ENCODE measurements at places on chromosomes 7 and 10. TPM values are rescaled to one million over a fixed set of nuclear protein-coding genes. Genes with fewer than 3 reads are reported as not detected.

DNA sequence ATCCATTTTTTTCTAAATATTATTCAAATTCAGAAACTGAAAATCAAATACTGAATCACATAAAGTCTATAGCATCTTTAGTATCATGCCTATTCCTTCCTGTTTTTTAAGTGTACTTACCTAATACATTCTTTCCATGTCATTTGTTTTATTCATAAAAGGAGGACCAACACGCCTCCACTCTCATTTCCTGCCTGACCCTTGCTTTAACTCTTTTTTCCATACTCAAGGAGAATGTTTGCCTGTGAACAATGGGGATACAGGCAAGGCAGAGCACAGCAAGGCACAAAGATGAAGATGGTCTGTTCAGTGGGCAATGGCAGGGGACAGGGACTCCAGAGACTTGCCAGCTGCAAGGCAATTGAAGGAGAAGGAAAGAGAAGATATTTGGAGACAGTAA is 121.2 kb upstream of the FEZF1 start:
- no peak for DNase-seq

DNA sequence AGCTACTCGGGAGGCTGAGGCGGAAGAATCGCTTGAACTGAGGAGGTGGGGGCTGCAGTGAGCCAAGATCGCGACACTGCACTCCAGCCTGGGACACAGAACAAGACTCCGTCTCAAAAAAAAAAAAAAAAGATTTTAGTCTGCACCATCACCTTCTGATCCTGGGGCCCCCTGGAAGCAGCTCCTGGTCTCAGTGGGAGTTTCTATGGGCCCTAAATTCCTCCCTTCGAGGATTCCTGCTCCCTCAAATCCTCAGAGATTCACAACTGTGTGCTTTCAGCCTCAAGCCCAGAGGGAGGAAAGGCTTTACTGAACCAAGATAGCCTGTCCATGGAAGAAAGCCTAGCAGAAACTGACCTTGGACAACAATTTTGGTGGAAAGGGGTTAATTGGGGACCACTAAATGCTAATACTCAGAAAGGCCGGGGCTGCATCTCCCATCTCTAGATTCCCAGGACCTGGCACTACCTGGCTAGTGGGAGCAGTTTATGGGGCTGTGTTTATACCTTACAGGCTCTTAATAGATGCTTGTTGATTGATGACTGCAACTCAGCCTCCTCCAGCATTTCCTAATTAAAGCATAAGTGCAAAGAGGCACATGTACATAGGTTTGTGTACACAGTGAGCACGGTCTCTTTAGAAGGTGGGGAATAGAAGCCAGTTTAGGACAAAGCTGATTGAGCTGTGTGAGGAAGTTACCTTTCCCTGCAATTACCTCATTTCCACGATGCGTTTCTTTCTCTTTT is 9.2 kb upstream of the FGFR2 start:
- no peak for DNase-seq

DNA sequence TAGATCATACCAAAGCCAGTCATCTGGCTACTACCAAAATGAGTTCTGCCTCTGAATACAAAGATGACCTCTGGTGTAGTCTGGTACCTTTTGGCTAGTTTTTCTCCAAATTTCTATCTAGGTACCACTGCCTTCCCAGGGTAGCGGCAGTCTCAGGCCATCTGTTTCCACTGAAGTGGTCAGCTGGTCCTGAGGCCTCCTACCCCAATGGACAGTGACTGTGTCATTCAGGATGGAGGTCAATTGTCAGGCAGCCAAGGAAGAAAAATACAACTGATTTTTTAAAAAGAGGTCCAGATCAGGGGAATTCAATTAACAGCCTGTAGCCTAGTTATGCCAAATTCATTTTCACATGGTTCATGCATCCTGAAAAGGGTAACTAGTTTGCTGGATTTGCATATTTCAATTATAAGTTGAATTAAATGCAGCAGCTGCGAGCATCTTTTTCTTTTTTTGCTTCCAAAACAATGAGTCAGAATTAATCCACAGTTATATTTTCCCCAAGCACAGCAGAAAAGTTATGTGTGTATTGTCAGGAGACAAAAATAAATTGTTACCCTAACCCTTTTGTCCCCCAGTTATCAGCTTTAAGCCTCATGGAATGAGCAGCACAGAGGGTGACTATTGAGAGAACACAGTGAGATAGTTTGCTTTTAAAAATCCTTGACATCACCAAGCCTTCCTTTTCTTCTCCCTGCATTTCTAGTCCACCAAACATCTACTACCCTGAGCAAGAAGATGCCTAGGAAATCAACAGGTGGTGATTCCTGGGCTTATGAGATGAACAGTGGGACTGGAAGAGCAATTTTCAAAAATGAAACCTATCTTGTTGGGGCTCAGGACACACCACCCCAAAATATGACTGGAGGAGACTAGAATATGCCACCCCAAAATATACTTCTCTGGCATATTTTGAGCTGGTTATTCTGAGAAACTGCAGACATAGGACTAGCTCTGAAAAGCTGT is 27.7 kb downstream of the BCCIP start:
- no peak for DNase-seq

Gene CLDN4
- 1.9 TPM for polyA plus RNA-seq

Gene ABCC2
- 0.12 TPM for polyA plus RNA-seq

DNA sequence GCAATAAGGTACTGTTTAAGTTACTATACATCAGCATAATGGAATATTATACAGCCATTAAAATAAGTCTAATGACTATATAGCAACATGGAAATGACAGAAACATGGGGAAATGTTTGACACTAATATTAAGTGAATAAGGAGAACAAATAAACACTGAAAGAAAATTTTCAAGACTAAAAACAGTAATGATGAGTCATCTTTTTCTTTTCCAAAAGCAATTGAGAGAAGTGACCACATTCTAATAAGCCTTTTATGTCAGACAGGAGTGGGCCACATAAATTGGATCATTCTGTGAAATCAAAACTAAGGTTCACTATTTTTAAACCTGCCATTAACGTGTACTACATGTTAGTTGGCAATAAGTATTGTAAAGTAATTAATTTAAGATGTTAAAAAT is 187.5 kb downstream of the AHR start:
- DNase-seq, result no peak

DNA sequence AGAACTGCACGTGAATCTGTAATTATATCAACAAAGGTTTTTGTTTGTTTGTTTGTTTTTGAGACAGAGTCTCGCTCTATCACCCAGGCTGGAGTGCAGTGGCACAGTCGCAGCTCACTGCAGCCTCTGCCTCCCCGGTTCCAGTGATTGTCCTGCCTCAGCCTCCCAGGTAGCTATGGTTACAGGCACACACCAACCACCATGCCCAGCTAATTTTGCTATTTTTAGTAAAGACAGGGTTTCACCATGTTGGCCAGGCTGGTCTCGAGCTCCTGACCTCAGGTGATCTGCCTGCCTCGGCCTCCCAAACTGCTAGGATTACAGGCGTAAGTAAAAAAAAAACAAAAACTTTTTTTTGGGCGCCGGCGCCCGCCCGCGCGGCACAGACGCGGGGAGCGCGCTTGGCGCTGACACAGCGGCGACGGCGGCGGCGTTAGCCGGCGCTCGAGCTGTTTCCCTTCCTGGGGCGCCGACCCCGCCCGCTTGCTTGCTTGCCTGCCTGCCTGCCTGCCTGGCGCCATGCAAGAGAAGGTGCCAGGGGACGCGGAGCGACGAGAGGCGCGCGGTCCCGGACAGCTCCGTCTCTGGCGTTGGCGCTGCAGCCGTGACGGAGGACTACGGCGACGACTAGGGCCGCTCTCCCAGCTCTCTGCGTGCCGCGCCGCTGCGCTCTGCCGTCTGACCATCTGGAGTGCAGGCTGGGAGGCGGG is 171.4 kb upstream of the NUPR2 start:
- no peak for DNase-seq

All from cardiac muscle cell (in vitro differentiated cells and primary cell).